Neural crest cell (in vitro differentiated cells): ENCODE measurements at places on chromosomes 2 and 18.

DNA sequence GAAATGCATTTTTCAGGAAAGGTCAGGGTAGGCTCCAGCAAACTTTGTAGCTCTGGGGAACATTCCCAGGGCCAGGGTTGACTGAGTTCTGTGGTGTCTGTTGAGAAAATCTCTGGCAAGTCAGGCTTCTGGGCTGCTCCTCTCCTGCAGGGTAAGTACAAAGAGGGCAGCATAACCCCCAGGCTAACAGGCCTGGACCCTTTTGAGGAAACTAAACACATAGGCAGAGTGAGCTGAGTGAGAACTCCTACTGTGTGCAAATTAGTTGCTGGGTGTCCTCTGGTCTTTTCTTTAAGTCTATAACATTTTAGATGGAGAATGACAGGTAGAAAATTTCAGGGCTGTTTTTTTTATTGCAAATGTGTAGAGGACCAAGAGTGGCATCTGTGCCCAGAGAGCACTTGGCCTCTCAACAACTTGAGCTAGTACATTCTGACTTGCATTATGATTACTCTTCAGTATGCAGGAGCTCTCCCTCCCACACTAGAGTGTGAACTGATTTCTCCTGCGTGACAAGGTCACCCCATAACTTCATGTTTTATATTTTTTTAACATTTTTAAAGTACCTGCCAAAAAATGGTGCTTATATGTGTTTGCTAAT is 49.9 kb downstream of the GPR39 start:
- DNase-seq = no peak

DNA sequence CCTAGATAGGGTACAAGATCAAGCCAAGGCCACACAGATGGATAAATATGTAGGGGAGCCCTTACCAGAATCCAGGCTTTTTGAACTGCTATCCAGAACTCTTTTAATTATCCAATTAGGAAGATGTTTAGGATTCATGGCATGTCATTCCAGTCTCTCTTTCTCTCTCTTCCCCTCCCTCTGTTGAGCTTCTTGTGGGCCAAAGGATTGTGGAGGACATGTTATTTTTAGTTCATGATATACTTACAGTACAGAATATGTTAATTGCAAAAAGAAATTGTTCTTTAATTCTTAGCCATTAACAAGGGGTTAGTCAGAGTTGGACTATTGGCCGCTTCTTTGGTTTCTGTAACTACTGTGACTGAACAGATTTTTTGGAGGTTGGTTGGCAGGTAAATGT is 113.0 kb downstream of the SETBP1 start:
- no peak for DNase-seq

GRCh38 chr2:99867770-99868169 is 274.6 kb downstream of the AFF3 start:
- DNase-seq = no peak

DNA sequence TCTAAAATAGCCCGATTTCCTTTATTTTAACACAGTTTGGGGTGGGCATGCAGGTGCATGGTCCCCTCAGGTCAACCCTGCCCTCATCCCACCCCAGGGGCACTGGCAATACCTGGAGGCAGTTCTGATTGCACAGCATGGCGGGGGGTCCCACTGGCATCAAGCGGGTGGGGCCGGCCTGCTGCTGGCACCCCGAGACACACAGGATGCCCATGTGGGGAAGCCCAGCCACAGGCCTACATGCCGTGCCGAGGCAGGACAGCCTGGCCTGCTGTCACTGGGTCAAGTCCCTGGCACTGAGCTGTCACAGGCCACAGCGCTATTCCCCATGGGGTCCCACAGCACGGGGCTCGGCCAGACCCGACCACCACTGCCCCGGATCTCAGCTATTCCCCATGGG is 11.9 kb upstream of the KCNG2 start:
- no peak for DNase-seq

GRCh38 chr2:160224060-160224459 is 24.0 kb upstream of the ITGB6 start:
- no peak for DNase-seq

- peak; percentile 31 for DNase-seq
Observed at GRCh38 chr2:221569871-221570270, 2.2 kb downstream of the EPHA4 start.

- DNase-seq = no peak
Observed at GRCh38 chr2:128465246-128466170, 146.8 kb upstream of the HS6ST1 start.

DNA sequence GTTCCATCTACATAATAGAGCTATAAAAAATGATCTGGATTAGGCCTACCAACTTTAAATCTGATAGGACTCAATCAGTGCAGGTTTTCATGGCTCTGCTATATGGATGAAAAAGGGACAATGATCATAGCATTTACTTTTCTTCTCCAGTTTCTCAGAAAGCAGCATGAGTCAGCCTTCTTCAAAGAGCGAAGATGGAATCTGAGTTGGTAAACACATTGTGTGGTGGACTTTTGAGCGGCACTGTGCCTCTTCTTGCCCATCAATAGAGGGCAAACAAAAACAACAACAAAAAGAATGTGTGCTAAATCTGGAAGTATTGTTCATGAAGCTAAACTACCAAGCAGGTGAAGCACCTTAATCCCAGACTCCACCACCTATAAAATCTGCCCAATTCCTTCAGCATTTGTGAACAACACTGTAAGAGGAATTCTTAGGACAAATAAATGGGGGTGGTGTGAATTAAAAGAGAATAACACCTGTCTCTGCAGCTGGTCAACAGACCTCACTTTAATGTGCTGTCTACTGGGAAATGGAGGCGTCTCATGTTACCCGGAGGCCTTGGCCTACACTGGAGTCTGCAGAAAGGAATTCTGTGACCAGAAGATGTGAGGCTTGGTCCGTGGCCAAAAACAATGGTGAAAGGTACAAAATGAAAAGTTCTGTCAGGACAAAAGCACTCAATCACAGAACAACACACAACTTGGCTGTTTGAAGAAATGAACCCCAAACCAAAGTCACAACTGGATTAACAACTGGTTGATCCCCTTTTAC is 609.0 kb downstream of the IRS1 start:
- DNase-seq = no peak

DNA sequence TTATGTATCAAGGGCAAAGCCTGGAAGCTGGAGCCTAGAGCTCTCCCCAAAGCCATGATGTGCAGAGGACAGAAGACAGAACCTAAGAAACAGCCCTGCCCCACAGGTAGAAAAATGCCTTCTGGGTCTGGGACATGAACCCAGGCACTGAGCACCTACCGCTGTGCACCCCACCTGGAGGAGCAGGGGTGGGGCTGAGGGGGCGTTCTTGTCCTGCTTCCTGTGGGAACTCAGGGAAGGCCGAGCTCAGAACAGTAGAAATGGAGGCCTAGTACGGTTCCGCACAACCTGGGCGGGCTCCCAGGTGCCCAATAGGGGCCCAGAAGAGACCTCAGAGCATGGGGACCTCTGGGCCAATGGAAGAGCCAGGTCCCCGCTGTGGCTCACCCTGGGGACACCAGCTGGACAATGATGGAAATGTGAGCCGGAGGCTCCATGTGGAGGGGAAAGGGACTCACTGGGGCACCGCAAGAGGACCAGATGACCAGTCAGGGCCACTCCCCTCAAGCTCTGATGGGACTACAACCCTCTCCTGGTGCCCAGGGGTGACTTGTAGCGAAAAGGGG is 3.2 kb downstream of the CRACDL start:
- DNase-seq = no peak

- DNase-seq = no peak
Observed at GRCh38 chr2:181264001-181264400, 193.2 kb upstream of the ITGA4 start.

GRCh38 chr2:232502911-232503808 is 15.5 kb upstream of the ECEL1 start:
- peak; percentile 55 for DNase-seq

DNA sequence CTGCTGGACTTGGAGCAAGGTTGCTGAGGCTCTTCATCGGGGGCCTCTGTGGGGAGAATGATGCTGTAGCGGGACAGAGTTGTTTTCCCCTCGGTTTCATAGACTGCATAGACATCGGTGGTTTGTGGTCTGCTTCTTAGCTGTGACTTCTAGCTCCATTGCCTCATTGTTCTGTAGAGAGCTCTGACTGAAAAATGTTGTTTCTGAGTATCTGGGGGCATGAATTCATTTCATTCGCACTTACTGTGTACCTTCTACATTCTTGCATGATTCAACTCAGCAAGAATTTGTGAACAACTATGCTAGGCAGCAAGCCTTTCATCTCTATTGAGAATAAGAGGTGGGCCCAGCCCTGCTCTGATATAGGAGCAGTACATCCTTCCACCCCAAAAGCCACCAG is 406.8 kb downstream of the NBAS start:
- no peak for DNase-seq

DNA sequence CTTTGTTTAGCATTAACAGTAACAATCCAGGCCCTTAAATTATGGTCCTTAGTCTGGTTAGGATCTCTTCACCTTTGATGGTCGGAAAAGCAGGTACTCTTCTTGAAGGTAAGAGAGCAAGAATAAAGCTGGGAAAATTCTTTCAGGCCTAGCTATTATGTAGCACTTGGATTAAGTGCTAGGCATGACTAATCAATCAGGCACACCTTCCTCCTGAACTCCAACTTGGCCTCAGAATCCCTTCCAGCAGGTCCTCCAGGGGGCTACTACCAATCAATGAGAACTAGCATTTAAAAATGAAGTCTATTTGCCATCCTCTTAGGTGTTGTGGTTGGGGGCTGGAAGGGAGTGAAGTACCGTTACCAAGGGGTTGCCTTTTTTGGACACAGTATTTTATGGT is 3.7 kb downstream of the SMYD1 start:
- DNase-seq = no peak

DNA sequence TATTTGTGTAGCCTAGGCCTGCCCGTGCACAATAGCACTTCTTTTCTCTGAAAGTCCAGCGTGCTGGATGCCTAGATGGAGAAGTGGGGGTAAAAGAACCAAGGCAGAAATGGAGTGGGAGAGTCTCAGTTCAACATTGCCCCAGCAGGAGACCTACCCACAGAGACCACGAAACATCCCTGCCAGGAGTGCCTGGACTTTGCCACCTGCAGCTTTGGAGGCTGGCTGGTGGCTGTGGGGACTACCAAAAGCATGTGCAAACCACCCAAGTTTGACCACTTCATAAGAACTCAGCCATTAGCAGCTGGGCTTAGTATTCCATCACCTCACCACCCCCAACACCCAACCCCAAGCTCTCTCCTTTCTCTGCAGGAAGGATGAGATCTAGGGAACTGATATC is 416.9 kb upstream of the ID2 start:
- DNase-seq = no peak

- DNase-seq = no peak
Observed at GRCh38 chr2:11998626-11999378, 252.4 kb downstream of the LPIN1 start.

GRCh38 chr18:43314941-43315340 is 37.7 kb upstream of the SYT4 start:
- DNase-seq = no peak

DNA sequence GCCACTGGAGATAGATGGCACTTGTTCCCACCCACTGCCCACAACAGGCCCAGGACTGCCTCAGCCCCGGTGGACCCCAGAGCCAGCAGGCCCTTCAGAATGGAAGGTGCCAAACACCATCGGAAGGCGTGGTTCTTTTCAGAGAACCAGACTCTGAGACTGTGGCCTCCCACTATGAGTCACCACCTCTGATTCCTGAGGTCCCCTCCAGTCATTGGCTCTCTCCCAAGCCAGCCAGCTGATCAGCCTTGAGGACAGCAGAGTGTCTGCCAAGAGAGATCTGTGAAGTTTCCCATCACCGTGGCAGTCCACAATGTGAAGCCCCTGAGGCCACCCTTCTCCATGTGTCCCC is 10.4 kb upstream of the MAP3K2 start:
- no peak for DNase-seq

DNA sequence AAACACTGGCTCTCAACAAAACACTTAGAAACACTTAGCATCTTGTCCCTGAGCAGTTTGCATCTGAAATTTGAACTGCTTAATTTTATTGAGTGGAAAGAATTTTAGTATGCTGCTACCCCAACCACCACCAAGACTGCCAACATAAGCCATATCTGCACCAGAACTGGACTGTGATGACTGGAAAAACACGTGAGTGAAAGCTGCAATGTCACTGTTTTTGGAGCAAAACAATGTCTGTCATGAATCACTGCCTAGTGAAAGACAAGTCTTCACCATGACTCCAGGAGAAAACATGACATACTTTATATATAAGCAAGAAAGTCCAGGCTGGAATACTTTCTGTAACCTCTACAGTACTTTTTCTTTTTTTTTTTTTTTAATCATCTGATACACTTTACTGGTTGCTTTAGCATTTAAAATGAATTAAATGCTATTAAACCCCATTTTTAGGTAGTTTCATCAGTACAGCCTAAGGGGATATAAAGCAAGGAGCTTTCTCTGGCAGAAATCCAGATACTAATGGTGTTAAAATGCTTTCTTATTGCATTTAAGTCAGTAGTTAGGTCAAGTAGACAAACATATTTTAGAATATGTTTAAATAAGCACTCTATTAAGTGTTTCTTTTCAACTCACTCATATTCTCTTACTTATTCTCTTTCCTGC is 2129.4 kb upstream of the PIK3C3 start:
- DNase-seq = no peak

- no peak for DNase-seq
Observed at GRCh38 chr2:78065366-78065765, 543.2 kb upstream of the LRRTM4 start.

- no peak for DNase-seq
Observed at GRCh38 chr18:31197676-31198075, 35.0 kb upstream of the DSC1 start.

GRCh38 chr2:215529271-215529670 is 93.4 kb upstream of the FN1 start:
- no peak for DNase-seq

DNA sequence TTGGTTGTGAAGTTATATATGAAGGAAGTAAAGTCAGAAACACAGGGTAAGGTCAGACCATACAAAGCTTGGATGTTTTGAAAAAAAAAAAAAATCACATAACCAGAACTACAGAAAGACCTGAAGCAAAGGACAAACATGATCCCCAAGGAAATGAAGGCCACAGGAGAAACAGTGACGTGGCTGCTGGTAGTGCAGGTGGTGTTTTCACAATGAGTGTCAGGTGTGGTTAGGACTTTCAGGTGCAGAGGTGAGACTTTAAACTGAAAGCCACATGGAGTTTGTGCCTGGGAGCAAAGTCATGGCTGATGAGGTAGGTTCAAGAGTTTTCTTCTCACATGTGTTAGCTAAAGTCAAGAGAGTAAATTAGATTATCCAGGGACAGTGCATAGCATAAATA is 270.7 kb downstream of the PIEZO2 start:
- DNase-seq = no peak

DNA sequence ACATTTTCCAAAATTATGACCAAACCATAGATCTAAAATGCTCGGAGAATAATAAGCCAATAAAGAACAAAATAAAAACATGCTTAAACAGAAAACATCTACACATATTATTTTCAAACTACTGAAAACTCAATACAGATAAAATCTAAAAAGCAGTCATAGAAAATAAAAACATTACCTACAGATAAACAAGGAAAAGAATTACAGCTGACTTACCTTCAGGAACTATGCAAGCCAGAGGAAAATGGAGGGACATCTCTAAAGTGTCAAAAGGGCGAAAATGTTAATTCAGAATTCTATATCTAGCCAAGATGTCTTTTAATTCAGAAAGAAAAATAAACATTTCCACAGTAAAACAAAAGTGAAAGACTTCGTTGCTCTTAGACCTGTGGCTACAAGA is 112.9 kb upstream of the GYPC start:
- no peak for DNase-seq
